ENCODE measurements at places on chromosomes 12 and 14.

DNA sequence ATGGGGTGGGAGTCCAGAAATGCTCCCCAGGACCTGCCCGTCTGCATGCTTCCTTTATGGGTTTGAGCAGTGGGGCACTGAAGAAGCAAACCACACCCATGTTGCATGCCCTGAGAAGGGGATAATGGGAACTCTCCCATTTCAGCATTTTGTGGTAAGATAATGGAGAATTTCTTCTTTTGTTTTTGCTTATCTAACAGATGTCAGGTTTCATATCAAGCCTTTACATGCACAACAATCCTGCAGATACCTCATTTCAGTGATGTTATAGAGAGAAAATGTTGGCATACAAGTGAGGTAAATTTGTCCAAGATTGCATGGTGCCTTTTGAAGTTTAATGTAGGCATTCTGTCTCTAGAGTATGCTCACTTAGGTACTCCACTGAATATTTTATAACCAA, 177.0 kb downstream of the ALX1 start:
- DNase-seq: no peak

DNA sequence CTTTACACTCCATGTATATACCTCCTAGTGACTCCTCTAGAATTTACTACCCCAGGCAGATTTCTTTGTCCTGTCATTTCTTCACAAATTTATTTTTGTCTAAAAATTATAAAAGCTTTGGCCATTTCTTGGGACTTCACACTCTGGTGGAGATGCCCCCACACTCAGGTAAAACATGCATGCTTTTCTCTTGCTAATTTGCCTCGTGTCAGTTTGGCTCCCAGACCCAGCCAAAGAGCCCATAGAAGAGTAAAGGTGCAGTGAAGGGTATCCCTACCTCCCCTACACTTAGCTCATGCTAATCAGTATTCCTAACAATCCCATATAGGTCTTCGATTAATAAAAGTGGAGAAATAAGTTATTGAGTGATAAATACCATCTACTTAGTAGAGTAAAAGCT, 256.5 kb upstream of the KRR1 start:
- no peak for DNase-seq

DNA sequence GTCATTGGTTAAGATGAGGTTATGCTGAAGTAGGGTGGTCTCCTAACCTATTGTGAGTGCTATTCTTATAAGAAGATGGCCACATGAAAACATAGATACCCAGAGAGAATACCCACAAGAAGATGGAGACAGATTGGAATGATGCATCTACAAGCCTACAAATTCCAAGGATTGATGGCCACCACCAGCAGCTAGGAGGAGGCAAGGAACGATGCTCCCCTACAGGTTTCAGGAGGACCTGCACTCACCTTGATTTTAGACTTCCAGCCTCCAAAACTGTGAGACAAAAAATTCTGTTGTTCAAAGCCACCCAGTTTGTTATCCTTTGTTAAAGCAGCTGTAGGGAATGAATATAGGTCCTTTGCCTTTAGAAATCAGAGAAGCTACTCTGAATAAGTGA, 227.4 kb downstream of the NEDD1 start:
- no peak for DNase-seq

GRCh38 chr12:12645485-12645884, 33.8 kb downstream of the CREBL2 start:
- DNase-seq: peak; percentile 64

DNA sequence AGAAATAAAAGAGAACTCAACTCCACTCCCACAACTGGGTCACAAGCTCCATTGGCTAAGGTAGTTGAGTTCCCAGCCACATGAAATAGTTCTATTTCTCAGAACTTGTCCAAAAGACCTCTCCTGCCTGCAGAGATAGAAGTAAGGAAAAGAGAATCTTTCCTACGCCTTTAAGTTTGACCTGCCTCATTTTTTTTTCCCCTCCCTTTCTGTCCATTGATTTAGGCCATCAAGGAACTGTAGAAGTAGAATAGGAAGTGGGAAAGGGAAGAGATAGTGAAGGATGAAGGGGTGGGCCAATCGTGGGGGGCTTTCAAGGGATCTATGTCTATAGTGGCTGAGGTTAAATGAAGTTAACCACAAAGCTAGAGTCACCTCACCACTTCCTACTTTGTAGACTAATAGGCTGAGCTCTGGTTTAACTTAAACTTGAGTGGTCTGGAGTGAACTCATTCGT, 13.9 kb upstream of the NUDT4 start:
- DNase-seq: no peak

DNA sequence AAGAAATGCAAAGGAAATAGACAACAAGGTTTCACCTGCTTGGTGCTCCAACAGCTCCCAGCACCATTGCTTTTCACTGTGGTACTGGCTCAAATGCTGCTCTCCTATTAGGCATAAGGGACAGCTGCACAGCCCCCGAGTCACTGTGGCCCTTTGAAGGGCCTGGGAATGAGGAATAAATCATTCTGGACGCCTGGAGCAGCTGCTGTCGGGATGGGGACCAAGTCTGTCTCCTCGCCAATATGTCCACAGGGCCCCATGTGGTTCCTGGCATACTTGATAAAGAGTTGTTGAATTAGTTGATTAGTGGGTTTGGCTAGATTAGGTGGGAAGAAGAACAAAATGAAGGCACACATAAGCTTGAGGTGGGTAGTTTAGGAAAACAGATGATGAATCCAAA, 13.1 kb upstream of the NGB start:
- no peak for DNase-seq

DNA sequence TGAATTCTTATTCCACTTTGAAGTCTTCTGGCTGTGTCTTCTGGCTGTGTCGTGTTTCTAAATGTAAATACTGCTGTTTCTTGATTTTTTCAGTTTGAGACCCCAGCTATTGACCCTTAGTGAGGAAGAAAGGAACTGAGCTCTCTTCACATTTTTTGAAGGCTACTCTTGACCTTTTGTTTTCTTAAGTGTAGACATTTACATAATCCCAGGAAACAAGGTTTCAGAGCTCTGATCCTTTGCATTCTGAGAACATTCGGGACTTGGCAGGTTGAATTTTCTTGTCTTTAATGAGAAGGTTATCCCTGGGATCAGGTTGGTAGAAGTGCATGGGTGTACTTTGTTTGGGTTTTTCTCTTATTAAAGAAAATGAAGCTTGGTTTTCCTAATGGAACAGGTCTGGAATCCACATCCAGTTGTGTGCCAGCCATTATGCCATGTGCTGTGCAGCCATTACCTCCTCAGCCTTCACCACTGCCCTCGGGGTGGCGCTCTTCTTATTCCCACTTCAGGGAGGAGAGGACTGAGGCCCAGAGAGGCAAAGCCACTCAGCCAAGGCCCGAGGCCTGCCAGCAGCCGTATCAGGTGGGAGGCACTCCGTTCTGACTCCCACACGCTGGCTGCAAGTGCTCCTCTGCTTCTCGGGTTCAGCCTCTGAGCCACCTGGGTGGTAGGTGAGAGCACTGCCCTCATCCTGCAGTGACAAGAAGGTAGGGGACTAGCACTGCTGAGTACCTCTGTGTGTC, 120.9 kb downstream of the BEGAIN start:
- DNase-seq: no peak

DNA sequence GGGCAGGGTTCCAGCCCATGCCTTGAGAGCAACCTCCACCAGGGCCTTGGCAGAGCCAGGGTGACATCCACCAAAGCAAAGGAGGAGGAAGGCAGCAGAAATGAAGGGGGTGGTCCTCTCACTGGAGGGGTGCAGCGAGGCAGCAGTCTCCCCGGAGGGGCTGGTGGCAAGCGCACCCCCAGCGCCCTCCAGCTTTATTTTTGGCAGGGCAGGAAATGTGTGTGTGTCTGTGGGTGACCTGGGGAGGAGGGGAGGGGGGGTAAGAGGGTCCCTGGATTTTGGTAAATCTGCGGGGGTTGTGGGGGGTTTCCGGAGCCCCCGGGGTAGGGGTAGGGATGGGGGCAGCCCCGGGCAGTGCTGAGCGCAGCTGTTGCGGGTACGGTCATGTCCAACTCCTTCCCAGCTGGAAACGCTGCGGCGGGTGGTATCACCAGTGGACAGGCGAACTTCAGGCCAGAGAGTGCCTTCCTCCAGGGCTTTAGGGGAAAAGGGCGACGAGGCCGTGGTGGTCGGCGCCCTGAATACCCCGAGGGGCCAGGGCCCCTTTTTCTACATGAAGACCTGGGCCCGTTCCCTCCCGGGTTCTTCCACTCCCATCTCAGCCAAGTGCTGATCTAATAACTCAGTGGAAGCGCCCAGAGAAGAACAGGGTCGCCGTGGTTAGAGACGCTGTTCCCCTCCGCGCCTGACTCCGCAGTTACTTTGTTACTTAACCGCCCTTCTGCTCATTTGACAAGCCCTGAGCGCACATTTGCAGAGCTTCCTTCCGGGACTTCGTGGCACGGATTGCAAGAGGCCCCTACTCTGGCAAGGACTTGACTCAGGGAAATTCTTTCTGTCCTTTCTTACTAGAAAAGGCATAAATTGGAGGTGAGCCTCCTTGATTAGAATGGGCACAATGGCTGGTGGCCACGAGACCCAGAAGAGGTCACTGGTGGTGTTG, 55.2 kb downstream of the FOS start:
- no peak for DNase-seq

DNA sequence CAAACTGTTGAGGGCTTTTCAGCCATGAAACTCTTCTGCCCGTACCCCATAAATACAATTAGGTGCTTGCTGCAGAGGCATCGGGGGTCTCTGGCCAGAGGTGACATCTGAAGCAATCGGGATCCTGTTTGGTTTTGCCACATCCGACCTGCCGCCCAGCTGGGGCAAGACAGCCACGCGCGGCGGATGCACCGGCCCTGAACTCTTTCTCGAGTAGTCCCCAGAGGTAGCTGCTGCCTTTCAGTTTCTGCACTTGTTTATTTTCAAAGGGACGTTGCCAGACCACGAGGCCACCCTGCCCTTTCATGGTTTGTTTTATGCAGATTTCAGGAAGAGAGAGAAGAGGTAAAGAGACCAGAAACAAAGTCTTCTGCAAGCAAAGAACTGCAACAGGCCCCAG, 10.6 kb upstream of the MLXIP start:
- peak; percentile 90 for DNase-seq

DNA sequence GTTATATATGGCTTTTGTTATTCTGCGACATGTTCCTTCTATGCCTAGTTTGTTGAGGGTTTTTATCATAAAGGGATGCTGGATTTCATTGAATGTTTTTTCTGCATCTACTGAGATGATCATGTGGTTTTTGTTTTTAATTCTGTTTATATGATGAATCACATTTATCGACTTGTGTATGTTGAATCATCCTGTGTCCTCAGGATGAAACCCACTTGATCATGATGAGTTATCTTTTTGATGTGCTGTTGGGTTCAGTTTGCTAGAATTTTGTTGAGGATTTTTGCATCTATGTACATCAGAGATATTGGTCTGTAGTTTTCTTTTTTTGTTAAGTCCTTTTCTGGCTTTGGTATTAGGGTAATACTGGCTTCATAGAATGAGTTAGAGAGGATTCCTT, 291.2 kb downstream of the AKAP6 start:
- DNase-seq: no peak

Data from OCI-LY7 (cell line).